CMK (cell line): ENCODE measurements at places on chromosomes 6 and 20.

DNA sequence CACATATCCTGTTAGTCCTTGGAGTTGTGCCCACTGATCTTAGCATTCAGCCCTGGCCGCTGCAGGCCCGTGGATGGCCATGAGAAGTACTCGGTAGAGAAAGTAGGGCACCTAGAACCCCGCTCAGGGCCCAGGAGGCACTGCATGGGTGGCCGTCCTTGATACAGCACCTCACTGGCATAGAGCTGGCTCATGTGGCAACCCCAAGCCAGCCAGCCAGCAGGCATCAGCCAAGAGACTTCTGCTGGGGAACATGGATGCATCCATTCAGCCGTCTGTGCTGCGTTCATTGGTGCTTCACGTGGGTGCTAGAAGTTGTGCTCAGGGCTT lies 10.6 kb downstream of the PYGB start:
- DNase-seq: no peak

- DNase-seq: no peak
These were observed 16.5 kb downstream of the LIN28B start for GRCh38 chr6:104973404-104973803.

DNA sequence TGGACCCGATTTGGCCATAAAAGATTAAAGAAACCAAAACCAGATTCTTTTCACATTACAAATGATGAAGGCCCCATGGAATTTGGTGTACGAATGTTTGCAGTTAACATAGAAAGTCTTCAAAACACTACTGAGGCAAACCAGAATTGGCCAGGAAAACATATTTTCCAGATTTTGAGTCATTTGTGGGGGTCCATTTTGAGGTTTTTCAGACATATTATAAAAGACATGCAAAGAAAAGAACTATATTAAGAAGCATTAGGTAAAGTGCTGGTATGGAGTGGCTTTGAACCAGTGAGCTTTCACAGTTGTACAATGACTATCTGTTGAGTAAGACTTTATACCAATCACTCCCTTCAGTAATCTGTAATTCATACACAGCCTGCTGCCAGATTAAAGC lies 168.9 kb upstream of the COL21A1 start:
- no peak for DNase-seq

- no peak for DNase-seq
These were observed 7.2 kb downstream of the HLA-G start for GRCh38 chr6:29834564-29835436.

DNA sequence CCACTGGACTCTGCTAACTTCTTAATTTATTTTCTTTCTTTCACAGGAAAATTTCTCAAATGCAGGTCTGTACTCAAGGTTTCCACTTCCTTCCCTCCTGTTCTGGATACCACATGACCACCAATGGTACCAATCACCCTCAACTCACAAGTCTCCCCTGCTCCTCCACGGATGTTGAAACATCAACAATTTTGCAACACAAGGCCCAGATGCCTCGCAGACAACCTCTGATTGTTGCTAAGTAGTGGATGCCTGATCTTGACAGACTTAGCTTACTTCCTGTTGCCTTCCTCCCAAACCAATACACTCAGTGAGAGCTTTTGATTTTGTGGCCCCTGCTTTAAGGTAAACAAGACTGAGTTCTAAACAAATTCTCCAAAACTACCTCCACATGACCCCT lies 146.6 kb downstream of the FRK start:
- no peak for DNase-seq

DNA sequence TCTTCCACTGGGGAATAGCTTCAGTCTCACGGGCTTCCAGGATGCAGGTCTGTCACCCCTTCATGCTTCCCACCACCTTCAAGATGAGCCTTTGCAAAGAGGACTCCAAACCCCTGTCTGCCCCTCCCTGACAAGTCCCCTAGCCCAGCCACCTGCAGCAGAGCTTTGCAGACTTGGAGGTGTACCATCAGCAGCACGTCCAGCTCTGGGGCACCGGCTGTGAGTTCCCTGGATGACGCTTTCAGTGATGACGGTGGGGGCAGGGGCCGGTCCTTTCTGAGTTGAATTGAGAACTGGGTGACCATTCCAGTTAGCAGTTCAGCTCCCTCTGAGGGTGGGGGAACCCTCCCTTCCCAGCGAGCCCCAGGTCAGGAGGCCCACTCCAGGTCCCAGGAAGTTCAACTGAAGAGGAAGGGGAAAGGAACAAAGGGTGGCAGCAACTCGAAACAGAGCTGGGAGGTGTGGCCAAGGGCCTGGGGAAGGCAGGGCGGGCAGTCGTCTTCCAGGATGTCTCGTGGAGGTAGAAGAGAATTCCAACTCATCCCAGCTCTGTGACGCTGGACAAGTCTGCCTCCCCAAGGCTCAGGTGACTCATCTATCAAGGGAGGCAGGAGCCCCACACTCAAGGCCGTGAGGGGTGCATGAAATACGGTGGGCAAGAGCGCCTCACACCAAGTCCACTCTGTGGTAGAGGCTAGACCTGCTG lies 86.0 kb downstream of the PTPN1 start:
- no peak for DNase-seq

DNA sequence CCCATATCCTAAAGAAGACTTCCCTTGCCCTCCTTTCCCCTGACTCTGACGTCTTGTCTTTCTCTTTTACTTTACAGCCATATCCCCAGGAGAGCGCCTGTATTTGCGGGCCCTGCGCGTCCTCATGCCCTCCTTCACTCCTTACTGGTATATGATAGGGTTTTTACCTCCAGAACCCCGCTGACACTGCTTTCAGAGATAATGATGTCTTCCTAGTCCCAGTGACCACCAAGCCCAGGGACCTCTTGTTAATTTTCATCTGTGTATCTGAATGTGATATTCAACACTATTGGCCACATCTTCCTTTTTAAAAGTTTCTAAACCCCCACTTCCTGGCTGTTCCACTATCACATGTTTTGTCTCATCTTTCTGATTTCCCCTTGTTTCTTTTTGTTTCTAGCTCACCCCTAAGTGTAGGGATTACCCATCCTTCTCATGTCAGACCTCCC lies 102.0 kb downstream of the HIVEP1 start:
- no peak for DNase-seq

DNA sequence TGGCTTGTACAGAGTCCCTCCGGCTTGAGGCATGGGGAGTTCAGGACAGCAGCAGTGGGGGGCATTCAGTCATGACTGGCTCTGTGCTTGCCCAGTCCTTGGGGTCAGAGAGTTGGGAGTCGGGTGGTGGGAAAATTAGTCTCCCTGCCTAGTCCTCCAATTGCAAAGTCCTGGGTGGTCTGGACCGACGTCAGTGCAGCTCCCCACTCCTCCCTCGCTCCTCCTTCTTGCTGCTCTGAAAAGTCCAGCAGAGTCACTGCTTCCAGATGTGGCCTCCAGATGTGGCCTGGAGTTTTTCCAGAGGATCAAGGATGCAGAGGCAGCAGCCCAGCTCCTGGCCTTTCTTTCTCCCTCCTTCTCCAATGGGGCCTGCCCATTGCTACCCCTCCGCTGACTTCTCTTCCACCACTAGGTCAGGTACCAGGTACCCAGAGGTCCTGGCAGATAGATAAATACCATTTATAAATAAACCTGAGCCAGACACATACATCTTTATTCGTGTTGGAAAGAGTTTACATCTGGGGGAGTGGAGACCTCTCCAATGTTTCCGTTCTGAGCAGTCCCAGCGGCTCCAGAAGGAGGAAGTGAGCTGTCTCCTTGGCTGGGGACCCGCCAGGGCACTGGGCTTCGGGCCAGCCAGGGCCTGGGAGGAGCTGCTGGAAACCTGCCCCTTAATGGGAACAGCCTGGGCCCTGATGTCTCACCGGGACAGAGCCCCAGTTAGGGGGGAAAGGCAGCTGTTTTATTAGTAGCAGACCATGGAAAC lies 49.0 kb upstream of the RNF24 start:
- no peak for DNase-seq

DNA sequence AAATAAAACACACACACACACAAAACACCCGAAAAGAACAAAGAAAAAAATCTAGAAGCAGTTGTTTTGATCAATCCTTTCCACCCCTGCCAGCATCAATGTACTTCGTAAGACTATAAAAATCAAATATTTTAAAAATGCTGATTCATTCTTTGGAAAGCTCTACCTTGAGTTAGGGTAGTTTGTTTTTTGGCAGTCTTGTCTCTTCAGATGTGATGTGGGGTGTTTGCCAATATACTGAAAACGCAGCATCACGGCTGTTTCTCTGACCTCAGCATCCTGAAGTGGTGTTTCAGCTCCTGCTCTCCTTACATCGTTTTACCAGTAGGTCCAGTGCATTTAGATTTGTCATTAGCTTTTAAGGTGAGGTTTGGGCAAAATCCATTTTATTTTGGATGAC lies 526.0 kb downstream of the UTRN start:
- no peak for DNase-seq

DNA sequence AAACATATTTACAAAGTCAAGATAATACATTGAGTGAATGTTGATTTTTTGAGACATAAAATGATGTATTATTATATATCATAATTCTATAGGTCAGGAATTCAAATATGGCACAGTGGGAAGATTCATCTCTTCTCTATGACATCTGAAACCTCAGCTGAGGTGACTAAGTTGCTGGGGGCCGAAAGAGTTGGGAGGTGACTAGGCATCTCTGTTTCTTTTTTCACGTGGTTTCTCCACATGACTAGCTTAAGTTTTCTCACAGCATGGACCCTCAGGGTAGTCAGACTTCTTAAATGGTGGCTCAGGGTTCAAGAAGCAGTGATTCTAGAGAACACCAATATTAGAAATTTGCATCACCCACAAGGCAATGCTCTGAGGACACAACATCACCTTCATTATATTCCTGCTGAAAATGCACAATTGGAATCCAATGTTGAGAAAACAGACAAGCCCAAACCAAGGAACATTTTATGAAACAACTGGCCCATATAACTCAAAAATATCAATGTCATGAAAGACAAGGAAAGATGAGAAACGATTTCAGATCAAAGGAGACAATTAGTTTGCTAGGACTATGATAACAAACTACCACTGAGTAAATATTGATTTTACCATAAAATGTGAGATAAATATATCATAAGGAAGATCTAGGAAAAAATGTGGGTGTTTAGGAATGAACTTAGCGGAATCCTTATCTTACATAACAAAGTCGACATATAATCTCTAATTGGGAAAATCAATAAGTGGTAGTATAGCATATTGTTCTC lies 273.3 kb upstream of the IRAK1BP1 start:
- no peak for DNase-seq

DNA sequence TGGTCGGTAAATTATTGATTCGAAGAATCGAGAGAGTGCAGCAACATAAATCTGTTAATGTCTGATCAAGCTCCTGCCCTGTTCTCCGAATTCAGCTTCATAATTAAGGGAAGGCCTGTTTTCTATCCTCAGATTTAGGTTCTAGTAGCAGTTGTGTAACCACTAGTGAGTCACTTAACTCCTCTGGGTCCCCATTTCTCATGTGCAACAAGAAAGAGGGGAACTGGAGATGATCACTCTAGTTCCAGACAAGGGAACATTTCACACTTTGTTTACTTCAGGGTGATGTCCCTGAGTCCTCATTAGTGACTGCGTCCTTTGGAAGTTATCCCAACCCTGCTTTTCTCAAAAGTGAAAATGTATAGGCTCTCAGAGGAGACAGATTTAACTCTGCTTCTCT lies 68.1 kb upstream of the RNF146 start:
- DNase-seq: no peak

DNA sequence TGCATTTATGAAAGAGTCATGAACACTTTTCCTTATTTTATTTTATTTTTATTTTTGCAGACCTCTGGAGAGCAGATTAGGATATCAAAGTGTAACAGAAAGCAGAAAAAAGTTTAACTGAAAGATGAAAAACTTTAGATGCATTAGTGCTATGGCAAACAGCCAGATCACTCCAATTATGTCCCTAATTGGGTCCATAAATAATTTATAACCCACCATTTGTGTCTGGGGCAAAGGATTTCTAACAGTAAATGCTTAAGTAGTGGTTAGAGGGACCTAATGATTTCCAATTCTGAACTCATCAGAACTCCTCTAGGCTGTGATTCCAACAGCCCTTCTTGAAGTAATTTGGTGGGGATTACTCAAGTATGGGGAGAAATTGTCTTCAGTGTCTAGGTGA lies 93.7 kb upstream of the PROKR2 start:
- no peak for DNase-seq

DNA sequence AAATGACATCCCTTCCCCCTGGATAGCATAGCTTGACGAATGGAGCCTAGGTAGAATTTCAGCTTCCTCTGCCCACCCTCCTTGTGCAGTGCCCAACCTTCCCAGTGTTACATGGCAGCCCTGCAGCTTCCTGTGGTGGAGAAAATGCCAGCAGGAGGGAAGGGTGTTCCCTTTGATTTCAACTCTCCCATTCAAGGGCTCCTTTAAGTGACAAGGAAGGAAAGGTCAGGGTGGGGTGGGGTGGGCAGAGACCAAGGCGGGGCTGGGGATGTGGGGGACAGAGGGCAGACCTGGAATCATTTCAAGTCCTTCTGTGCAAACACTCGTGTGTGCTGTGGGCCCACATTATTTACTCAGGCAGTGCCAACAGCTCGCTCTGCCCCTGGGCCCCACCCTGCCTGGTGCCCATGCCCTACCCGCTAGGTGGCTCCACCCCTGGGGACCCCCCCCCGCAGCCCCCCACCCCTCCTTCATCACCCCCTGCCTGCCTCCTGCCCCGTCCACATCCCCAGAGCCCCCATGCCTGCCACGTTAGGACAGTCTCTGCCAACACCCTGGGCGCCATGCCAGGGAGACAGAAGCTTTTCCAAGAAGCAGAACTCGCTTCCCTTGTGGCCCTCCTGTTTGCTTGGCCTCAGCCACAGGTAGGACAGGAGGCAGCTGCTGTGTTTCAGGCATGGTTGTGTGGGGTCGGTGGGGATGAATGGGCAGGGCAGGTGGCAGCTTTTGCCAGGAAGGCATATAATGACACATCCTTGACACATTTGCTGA lies 9.4 kb downstream of the SPDEF start:
- DNase-seq: no peak

GRCh38 chr6:166586424-166587156 lies at the start of gene RAMACL:
Gene RAMACL, minus strand, starts transcription at chr6:166586678. Its CDS starts 201 bp downstream, at chr6:166586477.
- no peak for DNase-seq

DNA sequence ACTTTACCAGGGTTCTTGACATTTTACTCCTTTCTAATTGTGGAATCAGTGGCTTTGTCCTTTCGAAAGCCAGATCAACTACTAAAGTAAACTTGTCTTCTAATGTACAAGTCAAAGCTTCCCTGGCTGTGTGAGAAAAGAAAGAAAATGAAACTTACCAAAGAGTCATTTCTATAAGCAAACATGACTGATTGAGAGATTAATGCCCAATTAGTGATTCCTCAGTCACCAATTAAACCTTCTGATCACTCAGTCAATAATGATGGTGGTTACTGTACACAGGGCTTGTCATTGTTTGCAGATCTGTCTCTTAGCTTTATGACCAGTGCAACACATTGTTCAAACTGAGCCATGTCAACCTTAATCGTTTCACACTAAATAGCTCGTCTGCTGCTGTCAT lies 1168.4 kb upstream of the CITED2 start:
- DNase-seq: no peak
